RPMI8226 (cell line): ENCODE measurements at places on chromosomes 3 and 15.

GRCh38 chr15:41944313-41944940 lies 27.9 kb downstream of the EHD4 start:
- no peak for DNase-seq

GRCh38 chr3:66037986-66038369 lies 740 bp downstream of the MAGI1 start:
- peak; percentile 25 for DNase-seq

GRCh38 chr15:40921949-40922607 lies 7.1 kb upstream of the DLL4 start:
- no peak for DNase-seq

GRCh38 chr15:100645671-100646070 lies 43.3 kb downstream of the ASB7 start:
- no peak for DNase-seq

DNA sequence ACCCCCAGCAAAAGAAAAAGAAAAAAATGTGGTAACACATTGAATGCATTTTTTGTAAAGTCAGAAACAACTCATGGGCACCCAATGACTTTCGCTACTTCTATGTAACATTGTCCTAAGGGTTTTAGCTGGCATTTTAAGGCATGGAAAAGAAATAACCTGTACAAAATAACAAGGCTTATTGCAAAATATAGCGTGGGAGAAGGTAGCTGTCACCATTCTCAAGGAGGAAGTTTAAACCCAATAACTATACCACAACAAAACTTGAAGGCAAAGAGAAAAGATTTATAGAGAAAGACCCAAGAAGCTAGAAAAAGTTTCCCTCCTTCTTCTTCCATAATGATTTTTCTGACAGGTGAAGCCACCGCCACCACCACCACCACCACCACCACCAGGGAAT lies 55.7 kb upstream of the ACP3 start:
- DNase-seq: no peak

- no peak for DNase-seq
Observed at GRCh38 chr3:29240248-29240647, 40.6 kb upstream of the RBMS3 start.

DNA sequence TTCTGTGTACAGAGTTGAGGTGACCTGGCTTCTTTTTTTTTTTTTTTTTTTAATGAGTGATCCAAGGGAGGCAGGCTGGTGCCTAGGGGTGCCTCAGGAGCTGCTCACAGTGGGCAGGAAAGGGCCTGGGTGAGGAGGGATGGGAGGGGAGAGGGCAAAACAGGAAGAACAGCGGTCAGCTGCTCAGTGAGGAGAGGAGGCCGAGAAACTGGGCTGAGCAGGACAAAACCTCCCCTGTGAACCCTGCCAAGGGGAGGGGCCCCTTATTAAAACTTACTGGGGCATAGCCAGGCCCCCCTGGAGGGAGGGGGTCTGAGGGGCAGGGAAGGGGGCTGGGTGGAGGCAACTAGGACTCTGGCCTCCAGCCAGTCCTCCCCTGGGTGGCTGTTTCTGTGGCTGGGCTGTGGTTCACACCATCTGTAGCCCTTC lies 3.5 kb downstream of the PLEKHO2 start:
- peak; percentile 54 for DNase-seq

GRCh38 chr3:72361990-72362389 lies 486.3 kb downstream of the SHQ1 start:
- DNase-seq: no peak

GRCh38 chr15:62363913-62364312 lies 198.8 kb upstream of the C2CD4B start:
- no peak for DNase-seq

DNA sequence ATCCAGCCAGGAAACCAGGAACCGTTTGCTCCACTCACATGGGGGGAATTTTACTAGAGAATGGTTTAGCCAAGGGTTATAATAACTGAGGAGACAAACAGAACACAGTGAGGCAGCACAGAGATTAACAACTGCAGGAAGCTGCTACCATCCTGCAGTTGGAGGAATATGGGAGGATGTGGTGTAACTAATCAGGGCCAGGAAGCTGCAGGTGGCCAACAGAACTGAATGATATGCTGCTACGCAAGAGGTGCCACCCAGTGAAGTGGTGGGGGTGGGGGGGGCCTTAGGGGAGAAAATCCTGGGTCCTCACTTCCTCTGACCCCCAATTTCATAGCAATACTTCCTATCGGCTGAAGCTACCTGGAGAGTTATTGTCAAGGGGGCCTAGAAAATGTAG lies 306.4 kb upstream of the STT3B start:
- no peak for DNase-seq

DNA sequence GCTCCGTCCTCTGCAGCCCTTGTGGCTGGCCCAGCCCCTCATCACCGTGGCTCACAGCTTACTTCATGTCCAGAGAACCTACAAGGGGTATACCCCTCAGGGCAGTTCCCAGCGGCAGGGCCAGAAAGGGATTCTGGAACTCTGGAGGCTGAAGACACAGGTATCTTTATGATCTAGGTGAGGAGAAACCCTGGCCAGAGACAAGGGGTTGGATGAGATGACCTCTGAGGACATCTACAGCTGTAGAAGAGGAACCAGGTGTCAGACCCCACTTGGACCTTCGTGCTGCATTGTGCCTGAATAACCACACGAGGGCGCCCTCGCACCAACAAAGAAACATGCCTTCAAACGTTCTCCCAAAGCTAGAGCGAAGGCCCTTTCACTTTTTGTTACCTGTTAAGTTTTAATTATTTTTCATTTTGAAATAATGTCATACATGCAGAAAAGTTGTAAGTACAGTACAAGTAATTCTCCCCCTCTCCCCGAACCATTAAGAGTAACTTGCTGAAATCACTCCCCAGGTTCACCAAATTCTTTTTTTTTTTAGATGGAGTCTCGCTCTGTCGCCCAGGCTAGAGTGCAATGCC lies 118.7 kb upstream of the SMAD3 start:
- peak; percentile 82 for DNase-seq

- no peak for DNase-seq
Observed at GRCh38 chr15:50050986-50051743, 67.9 kb downstream of the ATP8B4 start.

DNA sequence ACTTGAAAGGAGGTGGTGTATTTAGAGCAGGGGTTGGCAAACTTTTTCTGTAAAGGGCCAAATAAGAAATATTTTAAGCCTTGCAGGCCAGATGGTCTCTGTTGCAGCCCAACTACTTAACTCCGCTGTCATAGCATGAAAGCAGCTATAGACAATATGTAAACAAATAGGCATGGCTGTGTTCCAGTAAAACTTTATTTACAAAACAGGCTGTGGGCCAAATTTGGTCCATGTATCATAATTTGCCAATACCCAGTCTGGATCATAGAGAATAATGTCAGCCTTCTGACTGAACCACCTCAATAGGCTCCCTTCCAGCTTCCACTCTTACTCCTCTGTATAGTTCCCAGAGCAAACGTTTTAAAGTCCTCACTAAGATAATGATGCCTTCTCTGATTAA lies 638.8 kb upstream of the CFAP20DC start:
- no peak for DNase-seq

DNA sequence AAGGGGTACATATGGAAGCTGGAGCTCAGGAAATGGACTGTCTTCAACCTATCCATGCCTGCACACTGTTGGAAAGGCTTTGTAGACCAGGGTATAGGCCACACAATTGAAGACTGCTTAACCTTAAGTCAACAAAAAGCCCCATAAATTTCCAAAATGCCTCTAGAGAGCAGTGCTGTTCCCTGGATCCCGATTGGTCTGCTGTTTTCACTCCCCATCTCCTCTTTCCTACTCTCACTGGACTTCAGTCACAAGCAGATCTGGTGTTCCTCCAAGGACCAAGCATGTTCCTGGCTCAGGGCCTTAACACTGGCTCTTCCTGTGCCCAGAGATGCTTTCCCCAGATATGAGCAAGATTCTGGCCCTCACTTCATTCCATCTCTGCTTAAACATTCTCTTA lies 22.8 kb upstream of the LRRC34 start:
- DNase-seq: no peak

- no peak for DNase-seq
Observed at GRCh38 chr3:123469323-123469995, 20.6 kb upstream of the ADCY5 start.

DNA sequence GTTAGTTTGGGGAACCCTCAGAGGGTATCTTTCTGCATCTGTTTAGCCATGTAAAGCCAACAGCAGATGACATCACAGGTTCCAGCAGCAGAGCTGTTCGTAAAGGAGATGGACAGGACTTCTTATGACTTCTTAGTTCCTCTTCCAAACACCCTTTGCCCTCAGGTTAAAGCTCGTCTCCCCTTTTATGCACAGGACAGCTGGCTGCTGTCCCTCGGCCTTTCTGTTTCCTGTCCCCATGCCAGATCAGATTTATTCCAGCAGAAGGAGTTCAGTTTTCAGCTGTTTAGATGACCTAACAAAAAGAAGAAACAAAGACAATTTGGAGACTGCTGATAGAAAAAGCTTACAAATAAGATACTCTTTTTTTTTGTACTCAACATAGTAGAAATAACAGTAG lies 45.1 kb downstream of the SEC22A start:
- DNase-seq: no peak

DNA sequence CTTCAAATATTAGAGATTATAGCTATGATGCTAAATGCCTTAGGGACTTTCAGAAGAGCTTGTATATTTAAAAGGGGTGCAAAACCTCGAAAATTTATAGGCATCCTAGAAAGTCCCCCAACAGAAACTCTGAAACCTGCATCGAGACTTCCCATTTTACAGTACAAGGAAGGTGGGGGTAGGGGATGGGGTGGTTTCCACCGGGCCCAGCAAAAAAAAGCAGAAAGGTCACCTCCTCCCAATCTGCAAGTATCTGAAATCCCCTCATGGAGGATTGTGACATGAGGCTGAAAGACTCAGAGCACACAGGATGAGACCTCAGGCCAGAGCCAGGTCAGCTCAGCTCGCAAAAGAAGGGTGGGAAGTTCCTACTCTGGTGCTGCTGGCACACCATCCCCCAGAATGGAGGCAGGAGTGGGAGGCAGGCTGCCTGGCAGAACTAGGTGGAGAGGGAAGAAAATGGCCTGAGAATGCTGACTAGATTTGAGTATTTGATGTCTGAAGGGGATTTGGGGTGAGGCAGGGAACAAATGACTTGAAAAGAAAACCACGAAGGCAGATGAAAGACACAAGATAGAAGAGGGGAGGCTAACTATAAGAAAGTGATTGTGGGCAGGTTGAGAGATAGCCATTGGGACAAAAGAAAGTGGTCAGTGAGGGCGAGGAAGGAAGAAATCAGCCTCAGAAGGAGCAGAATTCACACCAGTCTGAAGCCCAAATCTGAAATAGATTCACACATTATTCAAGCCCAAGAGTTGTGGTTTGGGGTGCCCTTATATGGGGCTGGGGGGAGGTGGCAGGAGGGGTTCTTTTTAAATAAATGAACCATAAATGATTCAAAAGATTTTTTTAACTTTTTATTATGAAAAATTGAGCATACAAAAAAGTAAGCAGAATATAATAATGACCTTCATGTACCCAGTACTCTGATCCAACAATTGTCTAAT lies 22.5 kb upstream of the TSC22D2 start:
- no peak for DNase-seq

GRCh38 chr15:77939851-77940250 lies 137.7 kb downstream of the TBC1D2B start:
- DNase-seq: no peak

DNA sequence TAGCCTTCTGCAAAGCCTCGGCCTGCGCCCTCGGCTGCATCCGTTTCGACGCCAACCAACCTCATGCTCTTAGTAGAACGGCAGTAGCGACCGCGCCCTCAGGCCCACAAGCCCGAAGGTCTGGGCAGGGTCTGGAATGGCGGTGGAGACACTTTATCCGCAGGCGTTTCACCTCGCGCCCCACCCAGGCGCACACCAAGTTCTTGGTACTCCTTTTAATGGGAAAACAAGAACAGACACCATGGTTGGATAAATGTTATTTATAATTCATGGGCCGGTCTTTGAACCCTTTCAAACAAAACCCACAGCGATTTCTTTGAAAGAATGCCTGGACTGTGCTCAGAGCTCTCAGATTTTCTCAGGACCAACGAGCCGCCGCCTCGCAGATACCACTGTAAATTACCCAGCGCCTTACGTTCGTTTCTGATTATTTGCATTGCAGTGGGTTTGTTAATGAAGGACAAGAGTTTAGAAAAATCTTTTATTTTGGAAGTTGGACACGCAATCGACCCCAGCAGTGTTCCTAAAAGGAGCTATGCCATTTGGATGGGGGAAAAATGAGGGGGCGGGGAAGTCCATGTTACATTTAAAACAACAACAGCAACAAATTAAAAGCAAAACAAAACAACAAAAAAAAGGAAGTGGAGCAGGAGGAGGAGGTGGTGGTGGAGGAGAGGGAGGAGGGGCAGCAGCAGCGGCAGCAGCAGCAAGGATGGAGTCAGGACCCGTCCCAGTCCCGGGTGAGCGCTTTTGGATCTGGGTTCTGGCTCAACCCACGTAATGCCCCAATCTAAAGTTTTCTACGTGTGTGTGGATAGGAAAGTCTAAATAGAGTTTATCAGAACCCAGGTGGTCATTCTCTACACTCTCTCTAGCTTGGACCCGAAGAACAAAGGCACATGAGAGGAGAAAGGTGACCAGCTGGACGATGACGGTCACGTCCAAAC lies 993 bp upstream of the ISL2 start:
- DNase-seq: peak; percentile 43

DNA sequence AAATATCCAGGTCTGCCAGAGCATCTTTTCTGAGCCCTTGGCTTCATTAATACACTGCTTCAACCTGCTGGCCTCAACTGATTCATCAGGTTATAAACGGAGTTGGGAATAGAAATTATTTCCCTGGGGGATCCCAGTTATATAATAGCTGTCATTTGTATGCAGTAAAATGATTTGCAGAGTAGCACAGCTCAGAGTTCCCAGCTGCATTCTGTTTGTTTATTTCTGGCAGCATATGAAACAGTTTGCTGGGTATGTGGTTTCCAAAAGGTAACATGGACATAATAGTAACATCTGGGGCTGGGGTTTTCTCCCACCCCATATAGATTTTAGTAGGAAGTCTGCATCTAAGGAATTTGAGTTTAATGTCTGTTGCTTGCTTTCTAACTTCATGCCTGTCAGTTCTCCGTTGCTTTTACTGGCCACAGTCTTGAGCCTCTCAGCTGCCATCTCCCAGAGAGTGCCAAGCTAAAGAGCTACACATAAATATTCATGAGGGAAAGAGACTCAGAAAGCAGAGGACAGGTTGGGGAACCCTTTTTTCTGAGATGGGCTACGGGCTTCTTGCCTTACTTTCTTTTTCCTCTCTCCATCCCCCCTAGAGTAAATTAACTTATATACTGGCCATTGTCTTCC lies 124.6 kb downstream of the TMEM108 start:
- no peak for DNase-seq

- no peak for DNase-seq
Observed at GRCh38 chr15:65906396-65906795, 37.1 kb downstream of the RAB11A start.

GRCh38 chr15:28923726-28924280 lies 38.0 kb downstream of the APBA2 start:
- peak; percentile 70 for DNase-seq

GRCh38 chr3:155861476-155862183 lies 7.4 kb upstream of the SLC33A1 start:
- DNase-seq: no peak

DNA sequence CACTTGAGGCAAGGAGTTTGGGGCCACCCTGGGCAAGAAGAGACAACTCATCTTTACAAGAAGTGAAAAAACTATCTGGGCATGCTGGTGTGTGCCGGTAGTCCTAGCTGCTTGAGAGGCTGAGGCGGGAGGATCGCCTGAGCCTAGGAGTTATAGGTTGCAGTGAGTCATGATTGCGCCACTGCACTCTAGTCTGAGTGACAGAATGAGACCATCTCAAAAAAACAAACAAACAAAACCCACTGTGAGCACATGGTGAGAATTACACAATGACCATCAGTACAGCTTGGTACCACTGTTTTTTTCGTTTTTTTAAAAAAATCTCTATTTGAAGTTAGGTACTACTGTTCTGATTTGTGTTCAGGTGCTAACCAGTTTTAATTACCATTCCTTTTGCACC lies 13.6 kb downstream of the VPS39 start:
- DNase-seq: no peak
